ENCODE measurements at places on chromosomes 1 and 21.

GRCh38 chr1:93979040-93979717 is 69.9 kb upstream of the GCLM start:
- no peak for DNase-seq

- DNase-seq = no peak
Measured at GRCh38 chr1:11731691-11732283, 4.1 kb upstream of the AGTRAP start.

GRCh38 chr1:58768971-58769808 is 14.7 kb downstream of the JUN start:
- no peak for DNase-seq

DNA sequence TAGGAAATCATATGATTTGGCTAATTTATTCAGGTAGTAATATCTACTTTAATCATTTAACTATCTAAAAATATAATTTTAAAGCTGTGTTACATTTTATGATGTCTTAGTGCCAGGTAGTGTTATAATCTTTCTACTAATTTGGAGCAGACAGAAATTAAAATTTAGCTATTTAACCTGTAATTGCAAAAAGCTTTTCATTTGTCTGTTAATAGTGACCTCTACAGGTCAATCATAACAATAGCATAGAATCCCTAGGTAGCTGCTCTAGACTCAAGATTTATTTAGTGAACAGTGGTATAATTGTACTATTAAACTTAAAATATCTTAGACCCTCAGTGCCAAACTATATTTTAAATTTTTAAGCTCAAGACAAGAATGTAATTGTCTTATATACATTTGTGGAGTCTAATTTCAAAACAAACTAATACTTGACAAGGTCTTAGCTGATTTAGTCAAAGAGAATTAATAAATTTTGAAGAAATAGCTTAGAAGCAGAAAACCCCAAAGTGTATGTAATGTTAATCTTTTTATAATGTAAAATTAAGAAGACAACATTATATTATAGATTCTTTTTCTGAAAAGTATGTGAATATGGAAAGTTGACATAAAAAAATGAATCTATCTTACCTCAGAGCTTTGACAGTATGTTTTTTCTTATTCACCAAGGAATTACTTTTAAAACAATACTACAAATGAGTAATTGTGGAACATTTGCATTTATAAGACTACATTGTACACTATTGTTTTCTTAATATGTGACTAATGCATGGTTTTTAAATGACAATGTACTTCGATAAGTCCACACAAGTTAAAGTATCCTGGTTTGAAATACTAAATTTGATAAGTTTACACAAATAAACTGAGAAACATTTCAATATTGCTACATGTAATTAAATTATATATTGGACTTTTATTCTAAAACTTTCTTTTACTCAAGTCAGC is 64.1 kb upstream of the RNPC3 start:
- DNase-seq = peak; percentile 4

DNA sequence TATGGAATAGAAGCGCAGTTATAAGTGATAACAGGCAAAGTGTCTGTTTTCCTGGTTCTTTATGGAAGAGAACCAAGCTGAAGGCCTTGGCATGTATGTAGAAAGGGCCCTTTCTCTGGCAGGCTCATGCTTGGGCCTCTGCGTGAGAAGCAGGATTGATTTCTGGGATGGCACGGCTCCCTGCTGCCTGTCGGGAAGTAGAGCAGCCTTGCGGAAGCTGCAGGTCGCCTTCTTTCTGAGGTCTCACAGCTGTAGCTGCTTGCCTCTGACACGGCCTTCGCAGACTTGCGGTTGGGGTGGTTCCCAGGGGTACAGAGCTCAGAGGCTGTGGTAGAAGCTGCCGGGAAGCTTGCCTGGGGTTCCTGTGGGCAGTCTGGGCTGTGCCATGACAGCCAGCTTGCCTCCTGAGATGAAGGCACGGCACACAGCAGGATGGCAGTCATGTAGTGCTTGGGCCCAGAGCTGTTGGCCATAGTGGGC is 39.4 kb downstream of the TRAPPC10 start:
- DNase-seq = no peak

GRCh38 chr1:240122639-240123613 is 31.2 kb downstream of the FMN2 start:
- DNase-seq = no peak

- no peak for DNase-seq
Measured at GRCh38 chr1:246373828-246374569, 133.1 kb downstream of the SMYD3 start.

- no peak for DNase-seq
Measured at GRCh38 chr1:39835935-39836594, 47.2 kb downstream of the TRIT1 start.

DNA sequence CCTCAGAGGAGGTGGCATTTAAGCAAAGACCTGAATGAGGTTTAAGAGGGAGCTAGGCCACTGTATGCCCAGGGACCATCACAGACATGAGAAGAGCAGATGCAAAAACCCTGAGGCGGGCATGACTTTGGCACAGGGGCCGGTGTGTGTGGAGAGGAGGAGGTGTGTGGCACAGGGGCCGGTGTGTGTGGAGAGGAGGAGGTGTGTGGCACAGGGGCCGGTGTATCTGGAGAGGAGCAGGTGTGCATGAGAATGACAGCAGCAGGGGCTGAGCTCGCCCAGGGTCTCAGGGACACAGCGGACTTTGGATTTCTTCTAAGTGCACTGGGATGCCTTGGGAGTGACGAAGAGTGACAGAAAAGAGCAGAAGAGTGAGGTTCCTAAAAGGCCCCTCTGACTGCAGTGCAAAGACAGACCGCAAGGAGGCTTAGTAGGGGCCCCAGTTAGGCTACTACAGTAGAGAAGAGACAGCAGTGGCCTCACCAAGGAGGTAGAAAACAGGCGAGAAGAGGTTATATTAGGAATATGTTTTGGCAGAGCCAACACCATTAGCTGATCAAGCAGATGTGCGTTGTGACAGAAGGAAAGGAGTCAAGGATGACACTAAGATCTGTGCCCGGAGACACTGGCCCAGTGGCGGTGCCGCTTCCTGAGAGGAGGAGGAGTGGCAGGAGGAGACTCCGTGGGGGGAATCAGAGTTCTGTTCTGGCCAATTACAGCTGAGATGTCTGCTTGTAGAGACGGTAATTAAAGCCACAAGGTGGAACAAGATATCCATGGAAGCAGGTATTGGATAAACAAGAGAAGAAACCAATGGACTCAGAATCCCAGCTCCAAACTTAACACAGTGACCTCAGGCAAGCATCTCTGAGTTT is 18.4 kb downstream of the ZBTB17 start:
- DNase-seq = no peak

GRCh38 chr1:39713557-39713956 is 22.3 kb upstream of the HPCAL4 start:
- no peak for DNase-seq

GRCh38 chr21:46191686-46192575 is 7.7 kb upstream of the SPATC1L start:
- DNase-seq = no peak

DNA sequence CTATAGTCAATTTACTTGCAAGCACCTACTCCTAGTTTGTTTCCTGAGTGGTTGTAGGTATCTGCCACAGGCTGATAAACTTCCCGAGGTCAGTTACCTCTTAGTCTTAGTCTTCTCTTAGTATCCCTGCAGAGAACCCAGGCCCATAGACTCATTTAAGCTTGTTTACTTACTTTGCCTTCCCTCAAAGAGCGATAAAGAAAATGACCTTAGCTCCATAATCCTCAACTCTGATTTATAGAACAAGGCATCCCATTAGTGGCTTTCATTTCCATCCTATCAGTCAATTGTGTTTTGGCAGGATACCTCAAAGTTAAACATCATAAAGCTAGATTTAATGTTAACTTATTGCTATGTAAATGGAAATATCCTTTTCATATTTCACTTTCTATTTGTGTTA is 119.7 kb downstream of the UCHL5 start:
- DNase-seq = no peak

- no peak for DNase-seq
Measured at GRCh38 chr1:53826367-53826766, 11.7 kb downstream of the NDC1 start.
